Gastroesophageal sphincter (tissue), 4 donors: ENCODE measurements at places on chromosomes 4 and X. TPM values are rescaled to one million over a fixed set of nuclear protein-coding genes. Genes with fewer than 3 reads are reported as not detected.

The DTHD1 gene
- not detected for total RNA-seq

The SPON2 gene
- 16.3 TPM for total RNA-seq

The TNIP3 gene
- total RNA-seq = not detected

The TSPAN7 gene
- total RNA-seq = 24.8 TPM

GRCh38 chrX:103405009-103405333 is 28.6 kb downstream of the BEX3 start:
- ATAC-seq = no peak

DNA sequence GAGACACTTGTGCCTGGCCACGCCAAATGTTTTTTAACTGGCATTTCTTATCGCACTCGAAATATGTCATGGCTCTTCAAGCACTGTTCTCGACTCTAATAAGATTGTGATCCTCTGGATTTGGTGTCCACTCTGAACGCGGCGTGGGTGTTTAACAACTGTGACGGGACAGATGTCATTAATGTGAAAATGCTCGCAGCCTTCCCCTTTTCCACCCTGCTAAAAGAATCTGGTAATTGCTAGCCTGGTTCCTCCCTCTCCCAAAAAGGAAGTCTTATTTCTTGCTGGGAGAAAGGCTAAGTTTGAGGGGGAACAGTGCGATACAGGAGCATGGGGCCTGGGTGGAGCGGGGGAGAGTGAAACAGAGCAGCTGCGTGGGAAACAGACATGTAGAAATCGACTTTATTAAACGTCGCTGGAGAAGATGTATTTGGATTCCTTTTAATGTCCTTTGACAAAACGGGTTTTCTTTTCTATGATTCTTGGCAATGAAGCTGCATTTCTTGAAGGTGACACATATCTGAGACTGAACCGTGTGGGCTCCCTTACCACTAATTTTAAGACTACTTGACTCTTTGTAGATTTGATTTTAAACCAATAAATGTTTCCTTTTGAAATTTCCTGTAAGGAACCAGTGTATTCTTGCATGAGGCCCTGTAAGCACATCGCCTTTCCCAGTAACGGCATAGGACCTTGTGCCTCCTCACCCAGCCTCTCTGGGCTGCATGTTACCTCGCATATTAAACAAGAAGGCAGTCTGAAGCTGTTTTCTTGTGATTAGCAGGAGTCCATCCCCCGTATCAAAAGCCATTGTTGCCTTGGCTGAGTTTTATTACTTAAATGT is 17.8 kb downstream of the TBC1D1 start:
- ATAC-seq = peak; percentile 25

DNA sequence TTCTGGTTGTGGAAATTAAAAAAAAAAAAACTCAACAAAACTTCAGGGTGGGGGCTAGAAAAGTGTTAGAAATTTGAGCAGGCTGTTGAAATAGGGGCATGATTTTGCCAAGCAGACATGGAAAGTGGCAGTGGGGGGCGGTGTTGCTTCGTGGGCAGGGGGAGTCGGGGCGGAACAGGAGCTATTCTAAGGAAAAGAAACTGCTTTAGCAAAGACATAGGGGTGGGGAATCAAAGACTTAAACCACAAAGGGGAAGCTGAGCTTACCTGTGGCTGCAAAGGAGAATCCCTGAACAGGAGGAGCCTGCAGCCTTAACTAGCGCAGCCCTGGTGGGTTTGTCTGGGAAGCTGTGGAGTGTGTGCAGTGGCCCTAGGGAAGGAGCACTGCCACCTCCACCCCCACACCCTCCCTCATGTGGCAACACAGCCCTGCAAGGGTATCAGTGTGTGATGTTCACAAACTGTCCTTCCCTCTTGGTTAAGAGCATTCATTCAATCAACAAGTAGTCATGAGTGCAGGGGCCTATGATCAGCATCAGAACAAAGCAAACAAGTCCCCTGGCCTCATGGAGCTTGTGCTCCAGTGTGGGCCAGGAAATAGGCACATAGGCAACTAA is 20.5 kb downstream of the SEL1L3 start:
- ATAC-seq = no peak

DNA sequence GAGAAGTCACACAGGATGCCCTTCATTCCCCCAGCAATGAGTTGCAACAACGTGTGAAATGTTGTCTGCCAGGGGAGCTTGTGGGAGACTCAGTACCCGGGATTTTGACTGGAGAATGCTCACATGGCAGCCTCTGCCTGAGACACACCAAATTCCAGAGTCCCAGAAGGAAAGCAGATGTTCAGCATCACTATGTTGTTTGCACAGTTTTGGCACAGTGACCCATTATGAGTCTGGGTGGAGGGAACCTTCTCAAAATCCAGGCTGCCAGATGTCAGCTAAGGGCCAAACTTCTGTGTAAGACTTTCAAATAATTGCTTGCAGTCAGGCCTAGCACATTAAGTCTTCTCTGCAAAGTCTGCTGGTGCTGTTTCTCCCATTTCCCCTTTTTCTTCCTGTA is 1029.7 kb upstream of the TENM3 start:
- peak; percentile 70 for ATAC-seq

DNA sequence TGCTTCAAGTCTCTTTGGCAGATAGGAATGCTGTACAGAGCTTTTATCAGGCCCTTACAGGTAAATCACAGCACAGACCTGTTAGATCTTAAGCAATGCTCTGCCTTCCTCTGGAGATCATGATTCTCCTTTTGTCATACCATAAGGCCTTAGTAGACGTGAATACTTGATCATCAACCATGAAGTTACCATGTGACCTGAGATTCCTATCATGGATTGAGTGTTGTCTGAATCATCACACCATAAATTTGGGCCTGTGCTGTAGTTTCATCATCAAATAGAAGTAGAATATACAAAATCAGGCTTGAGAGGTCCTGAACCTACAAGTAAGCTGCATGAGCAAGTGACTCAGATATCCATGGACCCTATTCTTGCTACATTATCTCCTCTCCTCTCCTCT is 466.8 kb upstream of the INTU start:
- ATAC-seq = no peak
